Kidney epithelial cell (primary cell): ENCODE measurements at places on chromosomes 6 and 20.

DNA sequence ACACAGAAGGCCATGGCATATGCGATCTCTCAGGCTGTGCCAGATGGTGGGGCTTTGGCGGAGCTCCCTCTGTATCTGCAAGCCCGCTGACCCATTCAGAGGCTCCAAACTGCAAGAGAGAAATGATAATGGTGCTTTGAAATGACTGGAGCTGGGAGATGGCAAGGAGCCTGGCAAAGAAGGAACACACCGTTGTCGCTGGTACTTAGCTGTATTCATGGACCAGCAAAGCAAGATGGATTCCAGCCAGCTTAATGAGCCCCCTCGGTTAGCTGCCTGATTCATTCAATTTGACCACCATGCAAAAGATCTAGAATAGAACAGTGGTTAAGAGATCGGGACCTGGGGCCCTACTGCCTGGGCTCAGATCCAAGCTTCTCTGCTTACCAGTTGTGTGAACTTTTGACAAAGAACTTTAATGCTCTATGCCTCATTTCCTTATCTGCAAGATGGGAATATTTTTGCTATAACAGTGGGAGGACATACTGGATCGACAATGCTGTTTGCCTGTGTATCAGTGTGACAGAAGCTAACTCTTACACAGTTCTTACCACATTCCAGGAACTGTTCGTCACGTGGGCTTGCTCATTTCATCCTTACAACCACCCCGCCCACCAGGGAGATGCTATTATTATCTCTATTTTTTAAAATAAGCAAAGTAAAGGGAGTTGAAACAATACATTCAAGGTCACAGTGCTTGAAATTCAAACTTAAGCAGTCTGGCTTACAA is 317.8 kb upstream of the SULF2 start:
- DNase-seq = no peak

GRCh38 chr6:155310596-155310995 is 3.7 kb downstream of the TFB1M start:
- no peak for DNase-seq

- no peak for DNase-seq
Observed at GRCh38 chr20:46190478-46191167, 72.5 kb downstream of the CD40 start.

DNA sequence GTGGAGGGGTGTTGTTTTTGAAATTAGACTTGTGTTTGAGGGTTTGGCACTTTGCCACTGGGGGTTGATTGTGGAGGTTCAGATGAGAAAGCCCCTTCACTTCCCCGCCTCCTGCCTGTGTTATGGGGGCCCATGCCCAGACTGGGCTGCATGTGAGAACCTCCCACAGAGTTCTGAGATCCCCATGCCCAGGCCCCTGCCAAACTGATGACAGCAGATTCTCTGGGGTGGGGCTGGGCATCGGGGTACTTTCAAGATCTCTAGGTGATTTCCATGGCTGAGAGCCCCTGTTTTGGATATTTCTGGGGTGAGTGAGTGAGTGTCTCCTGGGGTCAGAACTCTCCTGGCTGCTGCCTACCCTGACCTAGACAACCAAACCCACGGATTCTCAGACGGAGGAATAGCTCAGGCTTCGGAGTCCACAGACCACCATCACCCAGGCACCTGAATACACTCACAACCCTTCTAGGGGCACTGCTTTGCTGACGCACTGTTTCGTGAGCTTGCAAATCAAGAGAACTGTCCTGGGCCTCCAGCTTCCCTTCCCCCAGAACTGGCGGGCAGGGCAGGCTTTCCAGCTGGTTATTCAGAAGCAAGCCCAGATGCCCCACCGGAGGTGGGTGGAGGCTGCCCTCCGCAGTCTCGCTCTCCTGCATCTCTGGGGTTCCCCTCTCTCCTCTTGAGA is 6.3 kb downstream of the BCAS1 start:
- no peak for DNase-seq

GRCh38 chr6:52994031-52994838 is 849 bp downstream of the GSTA4 start:
- no peak for DNase-seq

GRCh38 chr6:44052419-44053023 is 74.7 kb downstream of the MRPL14 start:
- no peak for DNase-seq

GRCh38 chr6:154448448-154449096 is 61.9 kb downstream of the CNKSR3 start:
- DNase-seq = no peak

DNA sequence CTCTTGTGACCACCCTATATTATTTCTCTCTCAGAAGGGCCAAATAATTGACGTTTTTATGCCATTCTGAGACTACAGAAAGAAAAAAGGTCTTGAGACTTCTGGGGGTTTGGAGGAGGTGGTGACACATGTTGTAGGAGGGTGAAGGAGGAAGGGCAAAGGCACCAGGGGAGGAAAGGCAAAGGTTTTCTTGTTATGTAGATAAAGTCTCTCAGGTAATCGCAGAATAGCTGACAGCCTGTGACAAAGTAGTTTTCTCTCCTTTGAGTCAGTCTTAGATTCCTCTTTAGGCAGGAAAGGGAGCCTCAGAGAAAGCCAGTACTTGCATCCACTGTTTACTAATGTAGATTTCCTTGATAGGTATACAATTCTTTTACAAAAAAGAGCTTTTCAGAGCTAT is 23.6 kb downstream of the OR2B2 start:
- no peak for DNase-seq

DNA sequence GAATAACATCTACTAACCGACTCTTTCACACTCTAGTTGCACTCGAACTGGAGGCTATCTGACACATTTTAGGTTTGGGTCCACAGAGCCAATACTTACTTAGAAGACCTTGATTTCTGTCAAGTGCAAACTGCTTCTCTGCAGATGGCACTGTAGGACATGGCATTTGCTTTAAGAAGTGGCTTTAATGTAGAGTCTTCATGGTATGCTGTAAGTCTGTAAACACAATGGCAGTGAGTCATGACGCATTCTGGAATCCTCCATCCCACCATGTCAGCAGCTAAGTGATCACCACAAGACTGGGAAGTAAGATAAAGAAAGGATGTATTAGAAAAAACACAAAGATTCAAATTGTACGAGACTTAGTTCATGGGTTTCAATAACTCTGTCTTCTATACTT is 377.0 kb upstream of the NOX3 start:
- peak; percentile 26 for DNase-seq

DNA sequence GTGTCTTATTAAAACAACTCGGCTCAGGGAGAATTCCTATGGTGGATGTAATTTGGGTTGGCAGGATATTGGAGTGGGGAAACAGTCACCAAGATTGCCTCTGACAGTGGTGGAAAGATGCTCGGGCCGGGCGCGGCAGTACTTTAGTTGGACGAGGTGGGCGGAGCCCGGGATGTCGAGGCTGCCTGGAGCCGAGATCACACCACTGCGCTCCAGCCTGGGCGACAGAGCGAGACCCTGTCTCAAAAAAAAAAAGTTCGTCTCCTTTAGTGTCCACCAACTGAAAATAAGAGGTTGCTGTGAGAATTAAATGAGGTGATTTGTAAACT is 621 bp downstream of the NOL7 start:
- no peak for DNase-seq

DNA sequence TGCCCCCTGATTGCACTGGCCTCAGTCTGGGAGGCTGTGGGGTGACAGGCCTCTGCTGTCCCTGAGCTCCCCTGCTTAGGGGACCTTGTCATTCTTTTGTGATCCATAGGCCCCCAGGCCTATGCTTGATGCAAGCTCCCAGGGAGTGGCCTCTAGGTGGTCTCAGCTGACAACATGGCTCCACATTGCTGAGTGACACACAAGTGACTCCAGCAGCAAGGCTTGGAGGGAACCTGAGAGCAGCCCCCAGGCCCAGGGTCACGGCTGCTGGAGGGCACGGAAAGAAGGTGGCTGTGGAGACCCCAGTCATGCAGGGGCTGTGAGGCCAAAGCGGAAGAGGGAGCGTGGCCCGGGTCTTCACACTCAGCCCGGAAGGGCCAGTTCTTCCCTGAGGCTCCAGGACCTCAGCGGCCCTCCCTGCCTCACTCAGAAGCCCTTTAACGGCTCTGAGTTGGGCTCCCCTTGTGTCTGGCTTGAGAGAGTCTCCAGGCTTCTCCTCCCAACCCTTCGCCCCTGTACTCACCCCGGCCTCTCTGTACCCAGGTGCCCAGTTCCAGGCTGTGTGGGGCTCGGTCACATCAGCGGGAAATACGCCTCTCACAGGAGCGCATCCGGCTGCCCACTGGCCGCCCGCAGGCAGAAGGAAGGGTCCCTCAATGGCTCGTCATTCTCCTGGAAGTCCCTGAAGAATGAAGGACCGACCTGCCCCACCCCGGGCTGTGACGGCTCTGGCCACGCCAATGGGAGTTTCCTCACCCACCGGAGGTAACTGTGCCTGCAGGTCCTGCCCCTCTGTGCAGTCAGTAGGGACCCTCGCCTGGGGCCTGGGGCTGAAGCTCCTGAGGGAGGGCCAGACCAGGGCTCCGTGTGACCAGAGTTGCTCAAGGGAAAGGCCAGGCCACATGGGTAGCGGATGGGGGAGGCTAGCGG is 23.7 kb upstream of the PCMTD2 start:
- DNase-seq = no peak

- DNase-seq = no peak
Observed at GRCh38 chr6:109612268-109612667, 78.7 kb downstream of the AK9 start.

DNA sequence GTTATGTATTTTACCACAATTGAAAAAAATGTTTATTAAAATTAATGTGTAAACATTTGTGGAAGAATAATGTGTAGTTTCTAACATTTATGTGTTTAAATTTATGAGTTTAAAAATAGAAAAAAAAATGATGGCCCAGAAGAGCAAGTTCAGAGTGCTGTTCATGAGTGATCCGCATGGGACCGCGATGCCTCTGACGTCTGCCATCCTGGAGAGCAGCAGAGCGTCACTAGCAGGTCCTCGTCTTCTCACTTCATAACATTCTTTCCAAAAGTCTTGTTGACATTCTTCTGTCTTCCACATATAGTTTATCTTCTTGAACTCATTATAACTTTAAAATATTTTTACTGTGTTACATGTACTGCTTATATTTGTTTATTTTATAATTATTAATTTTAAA is 15.5 kb downstream of the BTNL2 start:
- DNase-seq = no peak

GRCh38 chr20:34916774-34917354 is 38.7 kb downstream of the GSS start:
- DNase-seq = no peak

DNA sequence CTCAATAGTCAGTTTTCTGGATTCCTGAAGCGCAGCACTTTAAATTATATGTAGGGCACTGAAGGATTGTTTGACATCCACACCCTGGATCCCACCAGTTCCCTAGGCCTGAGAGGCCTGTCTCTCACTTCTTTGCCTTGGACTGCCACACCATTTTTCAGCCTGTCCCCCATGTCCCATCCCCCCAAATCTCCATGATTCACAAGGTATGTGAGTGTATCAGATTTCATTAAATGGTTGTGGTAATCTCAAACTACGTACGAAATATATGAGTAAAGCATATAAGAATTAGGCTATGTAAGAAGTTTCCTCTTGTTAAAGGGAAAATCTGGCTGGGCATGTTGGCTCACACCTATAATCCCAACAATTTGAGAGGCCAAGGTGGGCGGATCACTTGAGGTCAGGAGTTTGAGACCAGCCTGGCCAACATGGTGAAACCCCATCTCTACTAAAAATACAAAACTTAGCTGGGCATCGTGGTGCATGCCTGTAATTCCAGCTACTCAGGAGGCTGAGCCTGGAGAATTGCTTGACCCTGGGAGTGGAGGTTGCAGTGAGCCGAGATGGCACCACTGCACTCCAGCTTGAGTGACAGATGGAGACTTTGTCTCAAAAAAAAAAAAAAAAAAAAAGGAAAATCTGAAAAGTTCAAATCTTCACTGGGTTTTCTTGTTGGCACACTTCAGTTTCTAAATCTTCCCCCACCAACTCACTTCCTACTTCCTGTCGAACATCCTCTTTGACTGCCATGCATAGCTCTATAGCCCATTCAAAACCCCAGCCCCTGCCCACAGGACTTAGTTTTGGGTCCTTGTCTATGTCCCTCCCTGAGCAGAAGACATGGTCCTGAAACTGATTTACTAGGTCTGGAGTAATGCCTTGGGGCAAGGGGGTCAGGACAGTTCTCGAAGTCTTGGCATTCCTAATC is 97.3 kb upstream of the SHLD1 start:
- DNase-seq = no peak
